ENCODE measurements at places on chromosomes 2 and 18.

GRCh38 chr2:209459359-209459758, 35.5 kb downstream of the MAP2 start:
- no peak for DNase-seq

- peak; percentile 69 for DNase-seq
These were observed at the start of gene GALM for GRCh38 chr2:38665854-38666555. Gene GALM, plus strand, starts transcription at chr2:38666114. Its CDS starts 48 bp downstream, at chr2:38666162.

DNA sequence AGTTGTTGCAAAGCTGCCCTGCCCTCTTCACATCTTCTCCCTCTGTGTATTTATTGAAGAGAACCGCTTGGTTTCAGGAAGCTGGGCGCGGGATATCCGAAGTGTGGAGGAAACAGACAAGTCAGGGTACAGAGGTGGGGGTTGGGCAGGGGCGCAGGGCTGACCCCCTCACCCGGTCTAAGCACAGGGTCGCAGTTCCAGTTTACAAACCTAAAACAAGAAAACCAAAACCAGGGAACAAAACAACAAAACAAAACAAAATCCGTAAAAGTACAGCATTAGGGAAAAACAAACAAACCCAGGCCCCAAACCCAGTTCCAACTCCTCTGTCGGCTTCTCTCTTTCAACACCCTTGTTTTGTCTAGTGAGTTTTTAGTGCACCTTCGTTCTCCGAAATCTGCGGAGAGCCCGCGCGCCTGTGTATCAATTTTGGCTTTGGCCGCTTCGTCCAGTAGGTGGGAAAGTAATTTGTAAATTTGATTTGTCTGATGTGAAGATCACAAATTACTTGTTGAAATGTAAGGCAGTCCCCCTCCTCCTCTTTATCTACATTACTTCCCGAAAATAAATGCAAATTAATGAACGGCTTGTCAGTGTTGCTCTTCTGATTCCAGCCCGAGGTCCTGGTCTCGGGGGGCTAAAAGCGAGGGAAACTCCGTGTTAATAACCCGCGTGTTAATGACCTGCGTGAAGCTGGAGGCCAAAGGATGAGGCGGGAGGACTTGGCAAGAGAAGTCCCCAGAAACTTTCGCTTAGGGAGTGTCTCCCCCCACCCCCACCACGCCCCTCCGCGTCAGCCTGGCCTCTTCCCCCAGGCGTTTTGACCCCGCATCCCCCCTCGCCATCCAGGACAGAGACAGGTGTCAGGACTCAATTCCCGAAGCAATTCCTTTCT, 6.9 kb downstream of the OTX1 start:
- DNase-seq = no peak

GRCh38 chr2:152618193-152618564, 99.1 kb downstream of the PRPF40A start:
- DNase-seq = no peak

DNA sequence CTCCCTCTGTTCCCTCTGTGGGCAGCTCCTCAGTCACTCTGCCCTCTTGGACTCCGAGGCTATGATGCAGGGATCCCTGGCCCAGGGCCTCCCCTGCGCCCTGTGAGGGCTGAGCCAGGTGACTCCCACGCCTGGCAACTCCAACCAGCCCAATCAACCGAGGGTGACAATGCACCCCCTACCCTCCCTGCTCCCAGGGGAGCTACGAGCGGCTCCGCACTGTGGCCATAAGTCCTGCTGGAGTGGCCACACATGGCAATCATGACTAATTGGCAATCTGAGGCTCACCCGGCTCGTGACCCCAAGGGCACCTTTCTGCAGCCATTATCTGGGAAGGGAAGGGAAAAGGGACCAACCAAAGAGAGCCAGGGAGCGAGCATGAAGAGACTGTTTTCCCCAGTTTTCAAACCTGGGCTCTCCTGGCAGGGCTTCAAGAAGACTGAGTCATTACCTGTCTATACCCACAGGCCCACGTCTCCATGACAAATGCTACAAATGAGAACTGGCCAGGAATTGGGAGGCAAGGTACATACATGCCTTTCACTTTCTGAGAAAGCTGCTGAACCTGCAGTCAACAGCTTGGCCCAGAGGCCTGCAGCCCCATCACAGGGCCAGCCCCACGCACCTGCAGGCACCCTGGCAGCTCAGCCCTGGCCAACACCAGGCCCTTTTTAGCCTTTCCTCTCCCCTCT, 45.1 kb downstream of the RPL31 start:
- DNase-seq = peak; percentile 92

DNA sequence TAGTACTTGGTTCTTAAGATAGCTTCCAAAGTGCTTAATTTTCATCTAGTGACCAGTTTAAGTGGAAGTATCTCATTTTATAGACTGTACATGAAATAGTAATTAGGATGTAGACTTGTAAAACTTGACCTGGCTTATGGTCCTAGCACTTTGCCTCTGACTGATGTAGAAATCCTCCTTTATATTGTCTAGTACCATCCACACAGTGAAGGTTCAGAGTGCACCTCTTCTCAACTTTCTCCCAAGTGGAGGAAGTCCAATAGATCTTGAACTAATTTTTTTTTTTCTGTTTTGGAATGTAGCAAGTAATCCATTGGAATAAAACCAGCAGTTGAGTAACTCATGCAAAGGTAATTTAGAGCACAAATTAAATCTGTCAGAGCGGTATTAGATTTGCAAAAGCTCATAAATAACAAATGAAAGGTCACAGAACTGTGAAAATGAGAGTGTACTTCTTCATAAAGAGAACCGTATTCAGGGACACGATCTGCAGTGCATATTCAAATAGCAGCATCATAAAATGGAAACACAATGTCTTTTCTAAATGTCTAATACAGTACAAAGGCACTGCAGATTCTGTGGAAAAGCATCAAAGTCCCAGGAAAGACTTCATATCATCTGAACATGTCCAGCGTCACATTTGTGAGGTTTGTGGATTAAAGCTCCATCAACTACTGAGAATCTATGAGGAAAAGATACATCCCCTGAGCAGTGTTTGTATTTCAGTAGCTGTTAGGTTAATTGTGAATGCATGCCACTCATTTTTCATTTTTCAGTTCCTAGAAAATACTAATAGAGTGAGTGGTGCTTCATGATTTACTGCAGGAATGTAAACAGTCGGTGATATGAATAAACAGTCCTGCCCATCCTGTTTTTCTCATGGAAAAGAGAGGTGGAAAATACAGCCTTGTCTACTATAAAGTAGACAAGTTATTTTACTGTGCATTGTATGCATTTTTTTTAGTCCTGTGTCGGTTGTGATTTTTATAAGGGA, 100.7 kb downstream of the LYPD6 start:
- DNase-seq = no peak

- no peak for DNase-seq
These were observed 123.1 kb downstream of the LPIN1 start for GRCh38 chr2:11869391-11869991.

DNA sequence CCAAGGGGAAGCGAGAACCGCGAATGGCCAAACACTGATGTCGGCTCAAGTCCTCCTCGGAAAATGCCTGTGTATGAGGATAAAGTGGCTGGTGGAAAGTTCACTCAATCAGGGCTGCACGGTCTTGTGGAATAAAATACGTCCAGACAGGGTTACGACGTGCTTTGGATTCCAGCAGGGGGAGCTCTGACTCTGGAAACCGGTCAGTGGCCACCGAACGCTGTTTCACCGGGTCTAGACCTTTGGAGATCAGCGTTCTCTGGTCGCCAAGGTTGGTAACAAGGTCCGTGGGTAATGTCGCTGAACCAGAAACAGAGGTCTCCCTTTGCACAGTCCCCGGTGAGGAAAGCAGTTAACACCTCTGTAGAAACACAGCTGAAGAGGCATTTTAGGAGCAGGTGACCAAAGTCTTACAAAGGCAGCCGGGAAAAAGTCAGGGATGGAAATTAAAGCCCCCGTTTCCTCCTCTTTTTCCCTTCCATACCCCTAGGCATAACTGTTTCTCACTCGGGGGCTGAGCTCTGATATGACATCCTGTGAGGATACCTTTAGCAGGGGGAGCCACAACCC, 47.8 kb downstream of the CDCA7 start:
- peak; percentile 86 for DNase-seq

DNA sequence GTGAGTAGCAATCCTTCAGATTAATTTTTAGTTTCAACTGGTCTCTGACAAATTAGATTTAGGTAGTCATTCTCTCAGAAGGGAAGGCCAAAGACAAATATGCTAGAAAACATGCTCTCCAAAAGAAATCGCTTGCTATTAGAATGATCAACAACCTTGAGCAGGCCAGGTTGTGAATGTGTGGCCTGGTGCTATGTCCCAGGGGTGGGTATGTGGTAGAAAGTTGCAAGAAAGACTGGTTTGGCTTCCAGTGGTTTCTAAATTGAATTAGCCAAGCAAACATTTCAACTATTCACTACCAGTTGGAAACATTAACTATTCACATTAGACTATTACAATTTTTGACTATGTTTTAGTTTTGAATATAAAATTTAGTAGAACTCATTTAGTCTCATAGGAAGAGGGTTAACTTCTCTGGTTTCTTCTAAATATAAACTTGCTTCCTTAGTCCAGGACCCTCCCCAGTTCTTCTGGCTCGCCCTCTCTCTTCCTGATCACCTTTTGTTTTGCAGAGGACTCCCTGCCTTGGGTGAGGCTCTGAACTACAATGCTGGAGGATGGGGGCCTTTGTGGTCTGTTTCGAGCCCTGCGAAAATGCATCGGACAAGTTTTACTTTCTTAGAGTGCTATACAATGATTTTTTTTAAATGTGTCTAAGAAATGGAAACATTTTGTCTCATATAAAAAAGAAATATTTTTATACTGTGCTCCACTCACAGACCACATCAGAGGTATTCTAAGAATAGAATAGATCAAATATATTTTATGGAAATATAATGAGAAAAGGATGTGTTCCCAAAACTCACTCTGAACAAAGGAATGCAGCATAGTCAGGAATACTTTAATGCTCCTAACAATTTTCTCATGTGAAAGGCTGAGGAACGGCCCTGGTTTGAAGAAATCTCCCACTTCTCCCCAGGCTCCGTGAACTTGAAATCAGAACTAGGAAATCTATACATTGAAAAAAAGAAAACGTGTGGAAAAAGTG, 375.0 kb upstream of the ZEB2 start:
- DNase-seq = no peak

- DNase-seq = no peak
These were observed 267.7 kb downstream of the PRKCE start for GRCh38 chr2:45919160-45919650.

DNA sequence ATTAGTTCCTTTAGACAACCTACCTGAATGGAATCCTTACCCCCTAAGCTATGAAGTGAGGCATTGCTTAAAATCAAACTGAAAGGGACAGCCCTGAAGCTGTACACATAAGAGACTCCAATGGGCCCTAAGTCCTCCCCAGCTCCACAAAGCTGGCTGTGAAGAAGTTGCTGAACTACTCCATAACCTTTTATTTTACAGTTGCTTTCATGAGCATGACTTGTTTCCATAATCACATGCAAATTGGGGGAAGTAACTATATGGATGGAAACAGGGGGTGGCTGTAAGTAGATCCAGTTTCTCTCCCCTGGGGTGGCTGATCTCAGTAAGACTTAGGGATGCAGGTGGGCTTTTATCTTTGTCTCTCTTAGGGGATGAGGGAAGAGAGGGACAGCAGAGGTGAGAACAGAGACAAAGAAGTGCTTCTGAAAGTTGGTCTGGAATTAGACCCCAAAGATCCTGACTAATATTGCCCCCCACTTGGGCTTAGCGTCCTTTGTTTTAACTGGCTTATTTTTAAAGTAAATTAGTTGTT, 5.5 kb downstream of the FZD5 start:
- DNase-seq = no peak

- DNase-seq = peak; percentile 54
These were observed 25.4 kb upstream of the CDH7 start for GRCh38 chr18:65725251-65726050.

GRCh38 chr2:217058791-217059755, 199.2 kb upstream of the TNP1 start:
- no peak for DNase-seq

DNA sequence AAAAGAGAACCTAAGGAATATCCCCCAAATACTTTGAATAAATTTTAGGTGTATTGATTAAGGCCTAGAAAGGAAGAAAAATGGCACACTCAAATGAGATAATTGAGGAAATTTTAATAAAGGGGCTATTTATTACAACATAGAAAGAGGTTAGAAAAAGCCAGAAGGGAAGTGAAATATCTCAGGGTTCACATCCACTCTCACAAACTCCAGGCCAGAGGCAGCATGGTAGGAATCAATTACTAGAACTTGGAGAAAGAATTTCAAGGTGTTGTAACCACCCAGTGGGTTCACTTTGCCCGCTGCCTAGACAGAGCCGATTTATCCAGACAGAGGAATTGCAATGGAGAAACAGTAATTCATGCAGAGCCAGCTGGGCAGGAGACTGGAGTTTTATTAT, 617.5 kb upstream of the ACVR2A start:
- DNase-seq = no peak

- no peak for DNase-seq
These were observed 47.1 kb upstream of the UBE2E3 start for GRCh38 chr2:180933332-180933731.

GRCh38 chr2:231186325-231186724, 12.1 kb upstream of the ARMC9 start:
- DNase-seq = no peak
